ENCODE measurements at places on chromosomes 16 and 17. TPM values are rescaled to one million over a fixed set of nuclear protein-coding genes. Genes with fewer than 3 reads are reported as not detected.

DNA sequence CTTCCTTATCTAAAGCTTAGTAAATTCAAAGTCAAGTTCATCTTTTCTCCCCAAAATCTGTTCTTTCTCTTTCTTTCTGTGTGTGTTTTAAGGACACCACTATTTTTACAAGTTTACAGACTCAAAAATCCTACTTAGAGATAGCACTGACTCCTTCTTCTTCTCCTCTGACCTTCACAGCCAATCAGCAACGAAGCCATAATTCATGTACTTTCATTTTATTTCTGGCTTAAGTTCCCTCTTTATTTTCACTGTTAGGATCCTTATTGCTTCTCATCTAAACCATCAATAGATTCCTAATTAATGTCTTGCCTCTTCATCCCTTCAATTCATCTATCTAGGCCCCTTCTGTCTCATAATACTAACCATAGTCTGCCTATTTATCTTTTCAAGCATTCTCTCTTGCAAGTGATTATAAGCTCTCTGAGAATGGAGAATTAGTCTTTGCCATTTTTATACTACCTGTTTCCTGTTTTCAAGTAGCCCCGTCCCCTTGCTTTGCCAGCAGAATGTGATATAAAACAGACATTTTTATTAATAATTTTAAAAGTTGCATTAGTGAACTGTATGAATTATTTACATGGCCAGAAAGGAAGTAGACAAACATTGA is 27.0 kb downstream of the CDC27 start:
- no peak for DNase-seq

GRCh38 chr17:42122371-42123303 is at the start of gene HSPB9:
HSPB9 (plus strand) TSS chr17:42122804; CDS start chr17:42122851, 47 bp downstream.
- DNase-seq, result no peak

DNA sequence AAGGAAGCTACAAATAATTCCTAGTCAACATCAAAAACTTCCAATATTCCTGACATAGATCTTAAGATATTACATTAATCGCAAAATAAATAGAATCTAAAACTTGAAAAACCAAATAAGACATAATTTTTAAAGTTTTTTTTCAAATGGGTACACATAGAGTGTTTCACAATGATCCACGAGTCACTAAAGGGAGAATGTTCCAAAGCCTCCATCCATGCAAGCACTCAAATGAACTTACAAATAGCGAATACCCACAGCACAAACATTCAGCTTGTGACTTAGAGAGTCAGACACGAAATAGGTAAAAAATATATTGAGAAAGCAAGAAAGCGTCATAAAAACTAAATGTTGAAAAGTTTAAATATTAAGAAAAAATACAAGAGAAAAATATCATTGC is 65.7 kb downstream of the CEP112 start:
- no peak for DNase-seq

- DNase-seq, result peak; percentile 67
Observed at GRCh38 chr17:64262198-64262999, 661 bp downstream of the TEX2 start.

- no peak for DNase-seq
Observed at GRCh38 chr16:81956213-81956948, 54.9 kb downstream of the SDR42E1 start.

- no peak for DNase-seq
Observed at GRCh38 chr17:16406742-16407674, 8.4 kb upstream of the TRPV2 start.

DNA sequence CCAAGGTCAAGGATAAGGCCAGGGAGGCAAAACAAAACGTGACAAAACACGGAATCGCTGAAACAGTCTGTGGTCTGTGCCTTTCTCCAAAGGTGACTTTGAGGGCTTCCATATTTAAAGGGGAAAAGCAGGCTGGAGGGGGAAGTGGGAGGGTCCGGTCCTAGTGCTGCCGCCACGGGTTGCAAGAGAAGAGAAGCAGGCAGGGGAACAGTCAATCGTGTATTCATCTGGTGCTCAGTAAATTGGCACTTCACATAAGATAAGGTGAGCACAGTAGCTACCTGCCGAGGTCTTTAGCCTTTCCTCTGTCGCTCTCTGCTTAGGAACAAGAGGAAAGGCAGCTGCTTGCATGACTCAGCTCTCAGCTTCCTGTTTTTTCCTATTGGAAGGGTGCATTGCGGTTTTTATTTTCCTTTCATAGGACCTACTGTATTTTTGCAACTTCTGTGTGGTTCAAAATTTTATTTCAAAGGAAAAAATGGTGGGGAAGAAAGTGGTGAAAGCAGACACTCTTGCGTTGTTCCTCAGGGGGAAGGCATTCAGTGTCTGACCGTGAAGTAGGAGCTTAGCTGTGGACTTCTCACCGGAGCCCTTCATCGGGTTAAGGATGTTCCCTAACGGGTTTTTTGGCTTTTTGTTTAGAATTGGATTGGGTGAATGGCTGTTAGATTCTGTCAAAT is 7.1 kb upstream of the LGALS3BP start:
- no peak for DNase-seq

- DNase-seq, result no peak
Observed at GRCh38 chr16:27237219-27238015, 31.2 kb downstream of the NSMCE1 start.

DNA sequence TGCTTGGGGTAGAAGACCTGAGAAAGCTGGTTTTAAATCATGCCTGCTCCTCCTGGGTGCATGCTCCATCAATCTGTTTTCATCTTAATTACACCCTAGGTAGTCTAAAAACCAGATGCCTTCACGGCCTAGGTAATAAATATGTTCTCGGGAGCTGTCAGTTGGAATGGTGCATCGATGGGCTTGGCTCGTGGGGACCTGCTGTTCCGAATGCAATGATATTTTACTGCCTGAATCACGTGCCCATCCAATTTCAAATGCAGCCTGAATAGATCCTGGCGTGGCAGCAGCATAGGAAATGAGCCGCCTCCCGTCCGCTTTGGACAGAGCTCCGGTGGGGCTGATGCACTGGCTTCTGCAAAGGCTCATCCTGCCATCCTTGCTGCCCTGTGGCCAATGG is 18.8 kb upstream of the FAAP100 start:
- no peak for DNase-seq

DNA sequence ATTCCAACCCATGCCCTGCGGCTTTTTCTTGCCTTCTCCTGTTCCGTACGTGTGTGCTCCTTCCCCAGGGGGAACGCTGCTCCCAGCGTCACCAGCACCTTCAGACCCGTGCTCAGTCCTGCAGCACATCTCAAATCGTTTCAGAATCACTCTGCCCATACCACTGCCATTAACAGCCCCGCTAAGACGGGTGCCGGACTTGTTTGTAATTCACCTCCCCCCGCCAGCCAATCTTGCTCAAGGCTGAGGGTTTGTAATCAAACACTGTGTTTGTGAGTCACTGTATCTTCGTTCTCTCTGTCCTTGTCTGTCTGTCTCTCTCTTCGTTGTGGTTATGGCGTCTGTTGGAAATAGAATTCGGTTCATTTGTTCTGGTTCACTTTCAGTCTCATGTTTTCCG is 17.3 kb downstream of the CARD14 start:
- DNase-seq, result no peak

DNA sequence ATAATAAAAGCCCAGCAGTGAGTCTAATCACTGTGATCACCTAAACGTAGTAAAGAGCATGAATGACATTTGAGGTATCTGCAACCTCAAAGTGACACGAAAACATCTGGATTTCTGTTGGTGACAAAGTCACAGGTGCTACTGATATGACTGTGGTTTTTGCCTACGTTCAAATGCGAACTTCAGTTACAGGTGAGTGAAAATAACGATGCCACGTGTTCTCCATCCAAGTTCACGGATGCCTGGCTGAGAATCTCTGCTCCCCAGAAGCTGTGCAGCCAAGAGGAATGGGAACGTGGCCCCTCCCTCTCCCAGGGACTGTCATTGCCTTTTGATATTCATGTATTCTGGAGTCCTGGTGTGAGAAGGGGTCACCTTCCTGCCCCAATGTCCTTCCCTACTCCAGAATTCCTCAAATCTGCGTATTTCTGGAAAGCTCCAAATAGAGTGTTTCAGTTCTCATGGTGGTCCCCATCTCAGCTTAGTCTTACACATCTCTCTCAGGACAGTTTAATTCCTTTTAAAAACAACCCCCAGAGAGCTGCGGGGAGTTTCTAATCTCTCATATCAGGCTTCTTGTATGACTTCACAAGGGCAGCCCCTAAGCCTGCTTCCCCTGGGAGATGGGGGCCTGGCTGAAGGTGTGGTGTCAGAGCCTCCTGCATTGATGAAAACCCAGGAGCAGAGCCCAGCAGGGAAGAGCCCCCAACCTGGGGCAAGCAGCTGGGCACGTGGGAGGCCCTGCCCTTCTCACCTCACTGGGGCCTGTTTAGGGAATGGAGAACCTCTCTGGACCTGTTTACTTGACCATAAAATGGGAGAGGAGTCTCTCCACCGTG is 25.8 kb downstream of the PIK3R5 start:
- DNase-seq, result no peak

GRCh38 chr17:51257150-51258081 is 2.4 kb downstream of the MBTD1 start:
- no peak for DNase-seq

GRCh38 chr17:40960144-40960543 is 6.6 kb downstream of the KRT39 start:
- DNase-seq, result no peak

GRCh38 chr17:49110509-49110908 is 22.1 kb upstream of the B4GALNT2 start:
- no peak for DNase-seq

DNA sequence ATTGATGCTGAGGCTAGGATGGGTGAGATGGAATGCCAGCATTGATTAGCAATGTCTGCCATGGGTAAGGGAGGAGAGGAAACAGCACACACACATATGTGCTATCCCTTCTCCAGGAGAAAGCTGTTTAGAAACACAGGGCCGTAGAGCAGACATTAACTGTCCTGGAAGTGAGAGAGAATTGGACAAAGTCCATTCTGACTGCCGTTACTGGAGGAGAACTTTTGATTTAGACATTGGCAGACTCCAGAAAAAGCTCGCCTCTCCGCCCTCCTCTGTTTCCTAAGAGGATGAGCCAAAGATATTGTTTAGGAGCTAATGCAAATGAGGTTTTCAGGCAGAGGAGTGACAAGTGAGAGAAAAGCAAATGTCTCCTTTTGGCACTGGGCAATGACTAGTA is 237.0 kb downstream of the HAPSTR1 start:
- no peak for DNase-seq

- DNase-seq, result peak; percentile 50
Observed at GRCh38 chr16:6643080-6643686, 689.5 kb upstream of the RBFOX1 start.

GRCh38 chr17:48223945-48224344 is 116.4 kb downstream of the SNX11 start:
- no peak for DNase-seq

GRCh38 chr16:11084484-11084875 is 140.1 kb downstream of the CLEC16A start:
- DNase-seq, result no peak

Gene SMIM5
- 54.9 TPM for total RNA-seq

Gene UTS2R
- total RNA-seq, result not detected

Gene RMI2
- 8.5 TPM for total RNA-seq

Gene TMEM238L
- total RNA-seq, result not detected

Gene CDC6
- 16.5 TPM for total RNA-seq

All from liver (tissue), 10 donors.